ENCODE measurements at places on chromosomes 1 and 21.

DNA sequence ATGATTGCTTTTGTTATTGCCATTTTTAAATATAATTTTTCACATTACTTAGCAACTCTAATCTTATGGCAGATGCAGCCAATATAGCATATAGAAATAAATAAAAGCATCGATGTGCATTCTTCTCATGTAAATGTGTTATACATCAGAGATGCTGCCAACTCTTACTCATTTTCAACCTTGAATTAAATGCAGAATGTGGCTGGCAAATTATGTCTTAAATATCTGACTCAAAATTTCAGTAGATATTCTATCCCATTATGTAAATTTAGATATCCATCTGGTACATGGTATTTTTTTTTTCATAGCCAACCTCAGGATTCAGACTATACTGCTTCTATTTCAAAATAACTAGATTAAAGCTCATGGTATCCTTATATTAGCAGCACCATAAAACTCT lies 916.7 kb upstream of the TMPRSS15 start:
- no peak for DNase-seq

- DNase-seq, result no peak
Observed at GRCh38 chr1:106536741-106537140, 519.7 kb upstream of the PRMT6 start.

GRCh38 chr1:169107603-169108208 lies 1.2 kb downstream of the ATP1B1 start:
- DNase-seq, result no peak

DNA sequence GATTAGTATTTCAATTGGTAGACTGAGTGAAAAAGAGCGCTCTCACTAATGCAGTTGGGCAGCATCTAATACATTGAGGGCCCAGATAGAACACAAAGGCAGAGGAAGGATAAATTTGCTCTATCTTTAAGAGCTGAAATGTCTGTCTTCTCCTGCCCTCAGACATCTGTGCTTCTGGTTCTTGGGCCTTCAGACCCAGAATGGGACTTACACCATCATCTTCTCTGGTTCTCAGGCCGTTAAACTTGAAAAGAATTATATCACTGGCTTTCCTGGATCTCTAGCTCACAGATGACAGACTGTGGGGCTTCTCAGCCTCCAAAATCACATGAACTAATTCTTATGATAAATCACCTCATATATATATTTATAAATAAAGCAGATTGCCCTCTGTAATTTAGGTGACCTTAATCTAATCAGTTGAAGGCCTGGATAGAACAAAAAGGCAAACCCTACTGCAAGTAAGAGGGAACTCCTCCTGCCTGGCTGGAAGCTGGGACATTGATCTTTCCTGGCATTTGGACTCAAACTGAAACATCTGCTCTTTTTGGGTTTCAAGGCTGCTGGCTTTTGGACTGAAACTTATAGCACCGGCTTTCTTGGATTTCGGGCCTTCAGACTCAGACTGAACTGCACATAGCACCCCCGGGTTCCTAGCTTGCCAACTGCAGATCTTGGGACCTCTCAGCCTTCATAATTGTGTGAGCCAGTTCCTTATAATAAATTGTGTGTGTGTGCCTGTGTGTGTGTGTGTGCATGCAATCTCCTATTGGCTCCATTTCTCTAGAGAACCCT lies 390.4 kb upstream of the PLXNA2 start:
- no peak for DNase-seq

- DNase-seq, result no peak
Observed at GRCh38 chr1:192584866-192585265, 9.3 kb downstream of the RGS1 start.

DNA sequence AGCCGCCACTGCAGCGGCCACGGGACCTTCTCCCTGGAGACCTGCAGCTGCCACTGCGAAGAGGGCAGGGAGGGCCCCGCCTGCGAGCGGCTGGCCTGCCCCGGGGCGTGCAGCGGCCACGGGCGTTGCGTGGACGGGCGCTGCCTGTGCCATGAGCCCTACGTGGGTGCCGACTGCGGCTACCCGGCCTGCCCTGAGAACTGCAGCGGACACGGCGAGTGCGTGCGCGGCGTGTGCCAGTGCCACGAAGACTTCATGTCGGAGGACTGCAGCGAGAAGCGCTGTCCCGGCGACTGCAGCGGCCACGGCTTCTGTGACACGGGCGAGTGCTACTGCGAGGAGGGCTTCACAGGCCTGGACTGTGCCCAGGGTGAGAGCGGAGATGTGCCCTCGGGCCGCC lies 11.7 kb downstream of the TNN start:
- DNase-seq, result no peak

DNA sequence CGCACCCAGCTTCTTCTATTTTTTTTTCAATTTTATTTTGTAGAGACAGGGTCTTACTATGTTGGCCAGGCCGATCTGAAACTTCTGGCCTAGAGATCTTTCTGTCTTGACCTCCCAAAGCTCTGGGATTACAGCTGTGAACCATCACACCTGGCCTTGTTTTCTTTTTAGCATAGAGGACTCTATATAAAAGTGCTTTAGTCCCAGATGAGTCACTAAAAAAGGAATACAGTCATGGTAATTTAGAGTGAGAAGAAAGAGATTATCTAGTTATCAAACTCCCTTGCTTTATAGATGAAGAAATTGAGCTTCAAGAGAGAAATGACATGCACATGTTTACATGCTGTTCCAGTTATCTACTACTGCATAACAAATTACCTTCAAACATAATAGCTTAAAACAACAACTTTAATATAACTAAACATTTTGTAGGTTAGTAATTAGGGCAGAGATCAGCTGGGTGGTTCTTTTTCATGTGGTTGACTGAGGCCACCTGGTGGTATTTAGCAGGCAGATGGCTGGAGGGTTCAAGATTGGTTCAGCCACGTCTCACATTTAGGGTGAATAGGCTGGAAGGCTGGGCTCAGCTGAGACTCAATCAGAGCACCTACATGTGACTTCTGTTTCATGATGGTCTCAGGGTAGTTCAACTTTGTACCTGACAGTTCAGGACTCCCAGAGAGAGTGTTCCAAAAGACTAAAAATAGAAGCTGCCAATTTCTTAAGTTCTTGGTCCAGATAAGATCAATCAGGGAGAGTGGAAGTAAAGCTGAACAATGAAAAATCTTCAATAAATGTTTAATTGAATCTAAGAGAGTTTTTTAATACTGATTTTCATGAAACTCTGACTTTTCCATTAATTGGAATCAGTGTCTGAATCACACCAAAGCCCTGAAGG lies 16.9 kb upstream of the MTF2 start:
- DNase-seq, result no peak

DNA sequence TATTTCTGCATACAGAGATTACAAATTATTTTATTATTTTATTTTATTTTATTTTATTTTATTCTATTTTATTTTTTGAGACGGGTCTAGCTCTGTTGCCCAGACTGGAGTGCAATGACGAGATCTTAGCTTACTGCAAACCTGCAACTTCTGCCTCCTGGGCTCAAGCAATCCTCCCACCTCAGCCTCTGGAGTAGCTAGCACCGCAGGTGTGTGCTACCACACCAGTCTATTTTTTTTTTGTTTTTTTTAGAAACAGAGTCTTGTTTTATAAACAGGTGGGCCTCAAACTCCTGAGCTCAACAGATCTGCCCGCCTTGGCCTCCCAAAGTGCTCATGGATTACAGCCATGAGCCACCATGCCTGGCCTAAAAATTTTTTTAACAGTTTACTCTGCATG lies 88.1 kb downstream of the PCP4 start:
- DNase-seq, result no peak

- no peak for DNase-seq
Observed at GRCh38 chr1:173616859-173617258, 14.0 kb upstream of the SLC9C2 start.

- no peak for DNase-seq
Observed at GRCh38 chr1:92858564-92859399, 26.9 kb downstream of the RPL5 start.

DNA sequence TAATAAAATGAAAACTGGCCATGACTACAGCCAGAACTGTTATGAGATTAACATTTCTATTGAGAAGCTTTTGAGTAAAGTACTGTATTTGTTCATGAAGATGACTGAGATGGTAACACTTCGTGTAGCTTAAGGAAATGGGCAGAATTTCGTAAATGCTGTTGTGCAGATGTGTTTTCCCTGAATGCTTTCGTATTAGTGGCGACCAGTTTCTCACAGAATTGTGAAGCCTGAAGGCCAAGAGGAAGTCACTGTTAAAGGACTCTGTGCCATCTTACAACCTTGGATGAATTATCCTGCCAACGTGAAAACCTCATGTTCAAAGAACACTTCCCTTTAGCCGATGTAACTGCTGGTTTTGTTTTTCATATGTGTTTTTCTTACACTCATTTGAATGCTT lies 164.0 kb downstream of the NEK7 start:
- DNase-seq, result no peak

DNA sequence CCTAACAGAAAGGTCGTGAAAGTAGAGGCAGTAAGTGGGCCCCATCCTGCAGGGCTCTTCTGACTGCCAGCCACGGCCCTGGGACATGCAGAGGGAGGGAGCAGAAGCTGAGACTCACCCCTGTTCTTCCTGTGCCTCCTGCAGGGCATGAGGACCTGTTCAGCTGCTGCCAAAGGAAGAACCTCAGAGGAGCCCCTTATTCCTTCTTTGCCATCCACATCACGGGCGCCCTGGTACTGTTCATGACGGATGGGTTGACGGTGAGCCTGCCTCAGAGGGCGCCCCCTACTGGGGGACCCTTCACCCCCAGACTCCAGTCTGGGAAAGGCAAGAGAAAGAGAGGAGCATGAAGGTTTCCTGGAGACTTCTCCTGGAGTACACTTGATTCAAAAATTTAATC lies 47.1 kb downstream of the ELK4 start:
- DNase-seq, result no peak

GRCh38 chr1:115299266-115299665 lies 38.8 kb downstream of the NGF start:
- DNase-seq, result no peak

DNA sequence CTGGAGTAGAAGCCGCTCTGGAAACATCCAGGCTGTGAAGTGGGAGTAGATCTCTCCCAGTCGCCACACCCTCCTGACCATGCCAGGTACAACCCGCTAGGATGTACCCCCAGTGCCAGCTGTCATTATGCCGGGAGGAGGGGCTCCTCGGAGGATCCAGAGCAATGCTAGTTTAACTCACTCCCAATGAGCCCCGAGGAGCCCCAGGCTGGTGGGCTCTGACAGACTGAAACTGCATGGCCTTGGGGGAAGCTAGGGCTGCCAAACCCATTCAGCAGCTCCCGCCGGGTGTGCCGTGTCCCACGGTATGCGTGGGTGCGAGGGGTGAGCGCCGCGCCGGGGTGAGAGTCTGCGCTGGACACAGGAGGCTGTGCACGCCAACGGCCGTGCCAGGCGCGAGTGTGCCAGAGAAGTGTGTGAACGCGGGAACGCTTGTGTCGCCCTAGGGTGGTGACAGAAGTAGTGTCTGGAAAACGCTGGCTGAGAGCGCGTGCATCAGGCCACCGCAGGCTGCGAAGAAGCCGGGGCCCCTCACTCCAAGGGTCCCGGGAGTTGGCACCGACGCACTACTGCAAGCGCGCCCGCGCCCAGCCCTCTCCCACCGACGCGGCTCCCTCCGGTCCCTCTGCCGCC lies 177.1 kb upstream of the EDN2 start:
- DNase-seq, result no peak

DNA sequence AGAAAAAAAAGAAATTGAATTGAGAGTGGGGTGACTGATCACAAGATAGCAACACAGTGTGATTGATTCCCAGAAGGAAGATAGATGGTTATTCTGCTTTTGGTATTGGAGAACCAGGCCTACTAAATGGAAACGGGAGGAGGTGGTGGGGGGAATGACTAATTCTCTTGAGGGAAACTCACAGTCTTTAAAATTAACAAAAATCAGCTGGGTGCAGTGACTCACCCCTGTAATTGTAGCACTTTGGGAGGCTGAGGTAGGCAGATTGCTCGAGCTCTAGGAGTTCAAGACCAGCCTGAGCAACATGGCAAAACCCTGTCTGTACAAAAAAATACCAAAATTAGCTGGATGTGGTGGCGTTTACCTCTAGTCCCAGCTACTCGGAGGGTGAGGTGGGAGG lies 134.6 kb upstream of the PDE4B start:
- DNase-seq, result no peak

DNA sequence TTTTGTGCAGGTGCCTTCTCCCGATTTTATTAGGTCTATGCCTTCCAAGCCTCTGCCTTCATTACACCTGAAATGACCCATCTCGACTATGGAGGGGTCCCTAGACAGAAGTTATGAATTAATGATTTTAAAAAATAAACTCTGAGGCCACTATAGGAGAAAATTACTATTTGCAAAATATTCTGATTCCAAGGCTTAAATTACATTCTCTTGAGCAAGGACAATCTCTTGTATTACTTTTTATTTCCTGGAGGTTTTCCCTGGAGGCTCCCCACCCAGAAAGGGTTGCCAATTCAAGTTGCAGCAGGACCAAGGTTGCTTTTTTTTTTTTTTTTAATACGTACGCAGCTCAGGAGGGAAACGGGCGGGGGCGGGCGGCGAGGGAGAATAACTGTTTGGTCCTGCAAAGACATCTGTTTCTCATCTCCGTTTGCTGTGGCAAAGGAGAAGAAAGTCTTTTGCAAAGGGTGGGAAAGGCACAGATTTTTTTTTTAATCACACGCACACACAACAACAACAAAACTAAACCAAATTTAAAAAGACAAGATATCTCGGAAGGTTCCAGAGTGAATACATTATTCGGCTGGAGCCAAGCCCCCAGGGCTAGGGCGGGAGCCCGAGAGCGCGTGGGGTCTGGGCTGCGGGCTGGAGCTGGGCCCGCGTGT lies 618 bp upstream of the SERTAD4 start:
- no peak for DNase-seq

GRCh38 chr21:20998886-20999285 lies 677 bp downstream of the NCAM2 start:
- no peak for DNase-seq

DNA sequence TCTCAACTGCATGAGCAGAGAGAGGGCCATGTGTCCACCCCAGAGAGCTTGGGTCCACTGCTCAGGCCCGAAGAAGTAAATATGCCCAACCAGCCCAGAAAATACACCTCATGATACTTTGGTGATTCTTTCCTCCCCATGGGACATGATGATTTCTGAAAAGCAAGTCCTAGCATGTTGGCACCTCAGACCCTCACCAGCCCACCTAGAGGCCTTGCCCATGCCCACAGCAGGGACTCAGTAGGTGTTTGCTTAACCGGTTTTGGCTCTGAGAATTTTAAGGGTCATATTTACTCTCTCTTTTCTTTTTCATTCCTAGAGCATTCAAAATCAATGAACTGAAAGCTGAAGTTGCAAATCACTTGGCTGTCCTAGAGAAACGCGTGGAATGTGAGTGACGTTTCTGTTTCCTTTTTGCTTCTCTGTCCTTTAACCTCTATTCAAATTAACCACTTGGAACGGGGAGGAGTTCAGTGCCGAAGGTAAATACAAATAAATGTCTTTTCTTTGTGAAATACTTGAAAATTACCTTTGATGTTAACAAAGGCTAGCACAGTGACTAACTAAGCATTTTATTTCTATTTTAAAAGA lies 79.7 kb downstream of the PDE9A start:
- no peak for DNase-seq

- DNase-seq, result peak; percentile 19
Observed at GRCh38 chr1:2991753-2992495, 29.3 kb upstream of the ACTRT2 start.

All from dorsolateral prefrontal cortex (tissue), 122 donors.